Activated CD4-positive, alpha-beta memory T cell treated with anti-CD3 and anti-CD28 coated beads for 36 hours (primary cell): ENCODE measurements at places on chromosomes 3 and 15. TPM values are rescaled to one million over a fixed set of nuclear protein-coding genes. Genes with fewer than 3 reads are reported as not detected.
A peak's percentile ranks its signal among the peaks of the same experiment; 100 is the strongest.

- DNase-seq, result no peak
Observed at GRCh38 chr3:55307622-55308021, 179.5 kb downstream of the WNT5A start.

The CRYGS gene
- total RNA-seq, result 2.5 TPM

DNA sequence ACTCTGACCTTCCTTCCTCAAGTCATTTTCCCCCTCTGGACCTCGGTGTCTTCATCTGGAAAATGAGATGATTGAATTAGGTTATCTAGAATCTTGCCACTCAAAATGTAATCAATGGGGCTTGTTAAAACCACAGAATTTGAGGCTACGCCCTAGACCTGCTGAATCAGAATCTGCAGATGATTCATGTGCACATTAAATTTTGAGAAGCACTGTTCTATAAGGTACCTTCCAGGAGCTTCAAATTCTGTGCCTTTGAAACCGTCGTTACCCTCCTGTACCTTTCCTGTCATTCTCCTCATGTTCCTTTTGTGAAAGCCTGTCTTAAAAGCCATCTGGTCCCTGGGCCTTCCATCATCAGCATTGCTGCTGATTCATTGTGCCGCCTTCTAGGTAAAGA is 172.4 kb upstream of the TOPAZ1 start:
- DNase-seq, result no peak

DNA sequence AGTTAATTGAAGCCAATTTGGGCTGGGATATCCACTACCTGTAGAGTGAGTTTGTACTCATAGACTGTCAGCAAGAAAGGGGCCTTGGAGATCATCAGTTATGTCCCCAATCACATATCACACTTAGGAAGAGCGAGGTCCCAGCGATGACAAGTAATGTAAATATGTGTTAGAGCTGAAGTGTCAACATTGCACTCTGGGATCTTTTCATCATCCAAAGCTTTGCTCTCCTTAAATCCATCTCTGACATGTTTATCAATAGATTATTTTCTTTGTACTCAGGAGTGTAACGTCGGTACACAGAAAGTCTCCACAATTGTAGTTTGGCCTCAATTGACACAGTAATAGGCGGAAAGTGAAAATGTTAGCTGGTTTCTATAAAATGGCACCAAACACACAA is 113.7 kb upstream of the TPRG1 start:
- no peak for DNase-seq

The B2M gene
- total RNA-seq, result 6,098 TPM

- no peak for DNase-seq
Observed at GRCh38 chr3:106827515-106828213, 549.6 kb upstream of the CCDC54 start.

GRCh38 chr3:37179144-37179967 is 5.0 kb upstream of the LRRFIP2 start:
- DNase-seq, result peak; percentile 13

DNA sequence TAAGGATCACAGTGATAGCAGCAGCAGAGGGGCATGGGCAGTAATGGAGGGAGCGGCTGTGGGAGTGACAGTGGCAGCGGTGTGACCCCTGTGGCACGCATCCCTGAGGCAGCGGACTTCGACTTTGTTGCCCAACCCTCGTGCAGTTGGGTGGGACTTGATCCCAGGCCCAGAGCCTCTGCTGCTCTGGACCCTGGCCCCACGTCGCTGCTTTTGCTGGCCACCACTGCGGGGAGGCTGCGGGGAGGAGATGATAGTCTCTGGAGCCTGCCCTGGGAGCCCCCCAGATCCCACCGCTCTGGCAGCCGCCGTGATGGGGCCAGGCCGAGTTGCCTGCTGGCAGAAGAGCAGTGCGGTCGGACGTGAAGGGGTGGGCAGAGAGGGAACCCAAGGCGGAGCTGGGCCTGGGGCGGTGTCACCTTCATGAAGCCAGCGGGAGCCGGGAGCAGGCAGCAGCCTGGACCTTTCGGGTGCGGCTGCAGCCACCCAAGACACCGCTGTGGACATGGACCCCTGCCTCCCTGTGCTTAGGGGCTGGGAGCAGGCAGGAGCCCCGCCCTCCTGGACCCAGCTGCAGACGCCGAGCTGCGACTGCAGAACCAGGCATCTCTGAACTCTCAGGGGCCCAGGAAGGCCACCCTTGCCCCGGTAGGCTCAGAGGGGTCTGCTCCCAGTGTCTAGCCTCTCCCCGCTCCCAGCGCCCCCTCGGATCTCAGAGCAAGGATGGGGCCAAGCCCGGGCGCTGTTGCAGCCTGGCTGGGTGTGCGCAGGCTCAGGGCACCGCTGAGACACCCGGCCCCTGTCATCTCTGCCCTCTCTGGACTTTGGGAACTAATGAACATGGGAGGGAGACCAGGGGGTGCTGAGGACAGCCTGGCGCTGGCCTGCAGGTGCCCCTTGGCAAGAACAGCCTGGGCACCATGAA is 38.3 kb downstream of the COMMD2 start:
- no peak for DNase-seq

The RARRES1 gene
- total RNA-seq, result not detected

The NR1I2 gene
- total RNA-seq, result 0.36 TPM

DNA sequence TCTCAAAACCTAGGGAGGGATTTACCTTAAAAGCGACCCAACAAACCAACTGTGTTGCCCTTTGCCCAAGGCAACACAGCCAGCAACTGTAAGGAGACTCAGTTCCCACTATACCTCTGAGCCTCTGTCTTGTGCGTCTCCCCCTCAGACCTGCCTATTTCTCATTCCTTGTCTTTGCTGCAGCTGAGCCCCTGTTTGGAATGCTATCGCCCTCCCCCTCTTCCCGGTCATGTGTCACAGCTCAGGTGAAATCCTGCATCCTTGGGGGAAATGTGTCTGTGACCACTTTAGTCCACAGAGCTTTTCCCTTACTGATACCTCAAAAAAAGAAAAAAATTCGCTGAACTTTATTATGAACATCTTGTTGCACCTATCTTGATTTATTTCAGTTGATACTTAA is 52.0 kb upstream of the LRIG1 start:
- no peak for DNase-seq

The PLXNA1 gene
- 8.8 TPM for total RNA-seq

DNA sequence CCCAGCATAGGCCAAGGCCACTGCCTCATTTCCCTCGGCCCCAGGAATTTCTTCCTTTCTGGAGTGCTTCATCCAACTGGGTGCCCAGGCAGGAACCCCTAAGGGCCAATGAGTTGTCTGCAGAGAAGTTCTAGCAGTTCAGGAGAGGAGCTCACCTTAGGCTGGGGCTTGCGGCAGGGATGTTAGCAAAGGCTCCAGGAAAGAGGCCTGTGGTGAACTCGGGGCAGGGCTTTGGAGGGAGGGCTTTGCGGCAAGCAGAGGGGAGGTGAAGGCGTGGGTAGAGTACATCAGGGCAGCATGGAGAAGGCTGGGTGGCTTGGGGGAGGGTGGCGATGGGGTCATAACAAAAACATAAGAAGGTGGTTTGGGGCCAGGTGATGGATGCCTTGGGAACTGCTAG is 1.1 kb downstream of the GHRL start:
- no peak for DNase-seq

GRCh38 chr15:42035435-42035761 is 14.6 kb upstream of the PLA2G4E start:
- peak; percentile 49 for DNase-seq

The CASR gene
- total RNA-seq, result 0.14 TPM

The STAC gene
- not detected for total RNA-seq

The STRIT1 gene
- total RNA-seq, result not detected

GRCh38 chr3:77536038-77536775 is 496.3 kb downstream of the ROBO2 start:
- DNase-seq, result no peak

DNA sequence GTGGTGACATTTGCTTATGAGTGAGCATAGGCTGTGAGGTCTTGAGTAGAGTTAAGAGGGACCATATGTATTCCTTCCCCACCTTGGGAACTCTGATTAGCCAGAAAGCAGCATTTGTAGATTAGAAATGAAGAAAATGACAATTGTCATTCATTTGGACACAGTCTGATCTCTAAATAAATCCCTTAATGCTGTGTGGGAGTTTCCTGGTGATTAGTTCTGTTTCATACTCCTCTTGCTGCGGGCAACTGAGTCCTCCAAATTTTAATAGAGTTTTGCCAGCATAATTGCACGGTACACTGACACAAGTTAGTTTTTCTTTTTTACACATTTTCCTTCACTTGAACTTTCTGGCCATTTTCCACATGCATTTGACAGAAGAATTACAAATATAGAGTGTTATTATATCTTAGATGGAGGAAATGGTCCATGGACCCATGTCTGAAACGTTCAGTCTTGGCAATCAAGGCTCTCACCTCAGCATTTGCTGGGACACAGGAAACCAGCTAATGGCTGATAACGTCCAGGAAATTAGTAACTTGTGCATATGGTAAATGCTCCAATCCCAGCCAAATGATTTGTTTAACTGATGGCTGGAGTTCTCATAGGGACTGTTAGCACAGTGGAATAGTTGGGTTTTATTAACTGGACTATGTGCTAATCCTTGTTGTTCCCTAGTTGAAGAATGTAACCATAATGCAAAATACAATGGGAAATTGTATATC is 321.2 kb downstream of the RBMS3 start:
- DNase-seq, result no peak

DNA sequence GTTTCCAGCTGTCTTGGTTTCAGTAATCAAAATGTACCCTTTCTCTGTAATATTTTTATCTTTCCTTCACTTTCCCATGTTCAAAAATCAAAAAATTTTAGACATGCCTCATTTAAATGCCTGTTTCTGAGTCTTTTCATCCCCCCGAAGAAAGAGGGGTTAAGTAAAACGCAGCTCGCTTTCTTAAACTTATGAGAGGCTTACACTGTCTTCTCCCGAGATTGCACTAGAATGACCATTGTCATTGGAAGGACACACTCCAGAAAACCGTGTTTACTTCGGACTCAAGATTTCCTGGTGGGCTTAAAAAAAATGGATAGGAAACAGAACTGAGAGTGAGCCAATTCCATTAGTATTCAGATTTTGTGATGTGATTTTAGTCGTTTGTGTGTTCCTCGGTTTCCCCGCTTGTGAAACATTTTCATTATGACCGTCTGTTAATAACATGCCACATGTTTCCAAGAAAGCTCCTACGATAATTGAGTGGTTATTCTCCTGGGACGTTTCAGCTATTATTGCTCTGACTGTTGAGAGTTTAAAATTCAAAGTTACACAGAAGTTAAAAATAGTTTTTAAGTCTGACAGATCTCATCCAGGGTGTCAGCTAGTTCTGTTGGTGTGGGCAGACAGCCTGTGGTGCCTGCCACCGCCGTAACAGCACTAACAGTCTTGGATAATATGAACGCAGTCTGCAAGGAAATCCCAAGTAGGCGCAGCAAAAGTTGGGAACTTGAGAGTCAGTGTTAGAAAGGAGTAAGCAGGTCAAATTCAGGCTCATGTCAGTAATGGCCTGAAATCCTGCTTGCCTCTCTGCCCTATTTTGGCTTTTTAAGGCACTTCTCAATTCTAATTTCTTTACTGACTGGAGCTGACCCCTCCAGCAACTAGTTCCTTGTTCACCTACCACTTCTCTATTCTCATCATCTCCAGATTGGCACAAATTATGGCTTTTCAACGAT is 1.5 kb downstream of the CRYBG3 start:
- DNase-seq, result no peak

GRCh38 chr3:13495351-13495813 is 15.3 kb downstream of the HDAC11 start:
- DNase-seq, result no peak

GRCh38 chr3:74532446-74532845 is 82.0 kb downstream of the CNTN3 start:
- DNase-seq, result no peak

DNA sequence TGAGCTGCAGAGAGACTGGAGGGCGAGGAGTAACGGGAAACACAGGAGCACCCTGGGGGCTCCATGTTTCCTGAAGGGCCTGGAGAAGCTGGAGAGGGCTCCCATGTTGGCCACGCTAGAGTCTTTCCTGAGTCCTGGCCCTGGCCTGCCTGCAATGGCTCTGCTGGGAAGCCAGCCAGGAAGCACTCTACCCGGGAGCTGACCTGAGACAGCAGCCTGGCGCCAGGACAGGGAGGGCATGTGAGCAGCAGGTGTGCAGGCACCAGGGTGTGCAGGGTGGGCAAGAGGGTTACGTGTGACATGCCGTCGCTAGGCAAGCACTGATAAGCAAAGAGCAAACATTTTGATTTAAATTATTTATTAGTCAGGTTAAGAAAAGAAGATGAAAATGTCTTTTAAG is 301.4 kb downstream of the OCA2 start:
- DNase-seq, result no peak

- no peak for DNase-seq
Observed at GRCh38 chr15:79970181-79970580, 815 bp downstream of the BCL2A1 start.

GRCh38 chr15:55518009-55518408 is 10.0 kb upstream of the DNAAF4 start:
- DNase-seq, result no peak

DNA sequence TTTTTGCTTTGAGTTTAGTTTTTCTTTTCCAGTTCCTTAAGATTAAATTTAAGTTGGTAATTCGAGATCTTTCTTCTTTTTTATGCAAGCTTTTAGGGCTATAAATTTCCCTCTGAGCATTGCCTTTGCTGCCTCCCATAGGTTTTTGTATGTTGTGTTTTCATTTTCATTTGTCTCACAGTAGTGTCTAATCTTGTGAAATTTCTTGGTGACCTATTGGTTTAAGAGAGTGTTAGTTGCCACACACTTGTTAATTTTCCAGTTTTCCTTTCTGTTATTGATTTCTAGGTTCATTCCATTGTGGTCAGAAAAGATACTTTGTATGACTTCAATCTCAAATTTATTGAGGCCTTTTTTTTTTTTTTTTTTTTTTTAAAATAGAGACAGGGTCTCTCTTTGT is 18.3 kb upstream of the IL20RB start:
- DNase-seq, result no peak

DNA sequence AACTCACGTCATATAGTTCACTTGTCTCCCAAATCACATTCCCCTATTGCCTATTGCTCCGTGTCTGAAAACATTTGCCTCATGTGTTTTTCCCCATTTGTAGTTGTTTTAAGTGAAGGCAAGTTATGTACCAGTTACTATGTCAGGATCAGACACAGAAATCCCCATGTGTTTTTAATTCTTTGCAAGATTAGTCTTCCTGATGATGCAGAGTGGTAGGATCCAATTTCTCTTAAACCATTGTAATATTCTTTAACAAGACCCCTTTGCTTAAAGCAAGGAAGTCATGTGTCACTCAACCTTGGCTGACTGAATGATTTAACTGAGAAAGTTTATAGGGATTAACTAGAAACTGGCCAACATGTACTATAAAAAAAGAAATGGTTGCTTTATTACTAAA is 164.4 kb downstream of the OPA1 start:
- DNase-seq, result no peak

The LTF gene
- total RNA-seq, result not detected

The UQCC5 gene
- 12.9 TPM for total RNA-seq
